ENCODE measurements at places on chromosomes 13 and 19.
A peak's percentile ranks its signal among the peaks of the same experiment; 100 is the strongest.

DNA sequence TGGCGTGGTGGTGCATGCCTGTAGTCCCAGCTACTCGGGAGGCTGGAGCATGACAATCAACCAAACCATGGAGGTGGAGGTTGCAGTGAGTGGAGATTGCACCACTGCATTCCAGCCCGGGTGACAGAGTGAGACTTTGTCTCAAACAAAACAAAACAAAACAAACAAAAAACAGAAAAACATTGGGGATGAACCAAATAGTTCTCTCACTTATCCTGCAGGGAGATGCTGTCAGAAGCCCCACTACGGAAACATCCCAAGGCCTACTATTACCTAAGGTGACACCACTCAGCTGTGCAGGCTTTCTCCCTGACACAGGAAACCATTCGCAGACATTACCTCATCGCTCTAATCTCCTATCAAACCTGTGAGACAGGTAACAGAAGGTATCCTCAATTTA lies 113.5 kb downstream of the FOXO1 start:
- no peak for DNase-seq

DNA sequence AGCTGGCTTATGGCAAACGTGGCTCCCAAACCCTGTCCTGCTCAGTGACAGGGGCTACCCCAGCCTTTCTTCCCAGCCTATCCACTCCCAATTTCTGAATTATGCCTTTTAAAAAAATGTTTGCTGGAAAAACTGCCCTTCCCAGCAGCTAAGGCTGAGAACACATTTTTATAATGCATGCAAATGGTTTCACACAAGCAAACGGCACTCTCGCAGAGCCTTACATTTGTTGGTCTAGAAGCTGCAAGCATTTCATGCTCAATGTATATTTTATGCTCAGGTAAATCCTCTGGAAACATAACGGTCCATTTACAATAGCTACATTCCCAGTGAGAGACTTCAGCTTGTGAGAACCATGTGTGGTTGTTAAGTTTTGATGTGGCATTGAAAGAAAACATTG lies 61.4 kb downstream of the SLC7A1 start:
- DNase-seq: no peak

- DNase-seq: no peak
Measured at GRCh38 chr13:31394506-31394905, 194.7 kb downstream of the B3GLCT start.

GRCh38 chr19:51479531-51480331 lies 1.4 kb downstream of the CEACAM18 start:
- peak; percentile 26 for DNase-seq

DNA sequence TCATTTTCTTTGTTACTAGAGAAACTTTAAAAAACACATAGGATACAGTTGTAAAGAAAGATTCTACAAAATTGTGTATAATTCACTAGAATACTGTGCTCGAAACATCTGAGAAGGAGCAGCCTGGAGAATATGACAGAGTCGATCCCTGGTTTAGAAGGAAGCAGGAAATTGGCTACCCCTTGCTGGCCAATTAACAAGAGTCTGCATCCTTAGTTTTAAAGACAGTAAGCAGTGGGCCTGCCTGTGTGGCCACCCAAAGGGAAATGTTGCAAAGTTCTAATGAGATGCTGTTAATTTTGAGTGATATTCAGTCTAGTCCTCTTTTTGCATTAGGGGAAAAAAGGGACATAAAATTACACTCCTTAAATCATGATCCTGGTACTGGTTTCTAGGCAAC lies 988.6 kb downstream of the PCDH17 start:
- DNase-seq: no peak

DNA sequence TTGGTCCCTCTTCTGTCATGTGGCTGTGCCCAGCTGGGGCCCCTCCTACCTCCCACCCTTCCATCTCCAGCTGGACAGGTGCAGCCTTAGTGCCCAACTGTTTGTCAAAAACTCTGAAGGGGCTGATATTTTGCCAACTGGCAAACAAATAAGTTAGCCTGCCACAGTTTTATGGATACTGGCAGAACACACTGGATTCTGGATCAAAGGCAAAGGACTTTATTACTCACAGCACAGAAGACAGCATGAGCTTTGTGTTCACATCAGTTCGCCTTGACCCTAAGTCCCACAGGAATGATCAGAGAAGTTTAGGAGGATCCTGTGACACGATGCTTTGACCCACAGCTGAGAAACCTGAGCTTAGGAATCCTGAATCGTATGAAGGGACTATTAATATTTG lies 16.4 kb downstream of the KLK2 start:
- no peak for DNase-seq

All from activated naive CD4-positive, alpha-beta T cell treated with Interleukin-2 at 50 U/mL for 16 hours (primary cell).